ENCODE measurements at places on chromosomes 11 and 22. TPM values are rescaled to one million over a fixed set of nuclear protein-coding genes. Genes with fewer than 3 reads are reported as not detected.

DNA sequence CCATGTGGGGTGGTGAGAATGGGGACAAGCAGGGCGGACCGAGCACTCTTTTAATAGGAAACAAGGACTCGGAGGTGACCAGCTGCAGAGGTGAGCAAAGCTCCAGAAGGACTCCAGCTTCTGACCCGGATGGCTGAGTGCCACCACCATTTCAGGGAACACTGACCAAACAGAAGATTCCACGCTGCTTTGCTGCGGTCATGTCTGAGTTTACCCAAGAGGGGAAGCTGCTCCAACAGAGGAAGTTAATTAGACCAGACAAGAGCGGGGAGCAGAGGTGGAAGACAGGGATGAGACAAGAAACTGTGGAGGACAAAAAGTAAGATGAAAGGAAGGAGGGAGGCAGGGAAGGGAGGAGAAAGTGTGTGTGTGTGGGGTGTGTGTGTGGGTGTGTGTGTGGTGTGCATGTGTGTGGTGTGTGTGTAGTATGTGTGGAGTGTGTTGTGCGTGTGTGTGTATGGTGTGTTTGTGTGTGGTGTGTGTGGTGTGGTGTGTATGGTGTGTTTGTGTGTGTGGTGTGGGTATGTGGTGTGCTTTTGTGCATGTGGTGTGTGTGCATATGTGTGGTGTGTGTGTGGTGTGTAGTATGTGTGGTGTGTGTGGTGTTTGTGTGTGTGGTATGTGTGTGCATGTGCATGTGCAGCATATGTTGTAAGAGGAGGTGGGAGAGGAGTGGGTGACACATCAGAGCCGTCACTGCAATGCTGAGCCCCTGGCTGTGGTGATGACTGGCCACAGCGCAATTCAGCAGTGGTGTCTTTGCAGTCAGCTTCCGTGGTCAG is 82.2 kb upstream of the AKIP1 start:
- DNase-seq: peak; percentile 75
- H3K4me1 ChIP-seq: peaks cover 43% of the 10 kb centered on the region
- H3K27ac ChIP-seq: no peak overlapping the region

The ZNF143 gene
- total RNA-seq: 20.9 TPM

DNA sequence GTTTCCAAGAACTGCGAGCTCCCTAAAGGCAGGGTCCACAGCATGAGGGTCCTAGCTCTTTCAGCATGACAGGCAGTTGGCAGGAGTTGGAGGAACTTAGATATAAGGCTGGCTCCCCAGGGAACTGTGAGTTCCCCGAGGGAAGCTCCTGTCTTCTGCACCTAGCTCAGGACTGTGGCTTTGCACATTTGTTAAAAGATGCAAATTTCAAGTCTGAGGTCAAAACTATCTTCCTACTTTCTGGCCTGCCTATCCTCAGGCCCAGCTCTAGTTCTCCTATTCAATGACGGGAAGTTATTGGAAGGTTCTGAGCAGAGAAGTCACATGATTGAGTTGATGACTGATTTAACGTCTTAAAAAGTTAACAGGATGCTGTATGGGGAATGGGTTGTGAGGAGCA is 11.7 kb upstream of the UCP3 start:
- no peak overlapping the region for H3K27ac ChIP-seq
- H3K27me3 ChIP-seq: no peaks in the 10 kb centered on the region
- H3K4me1 ChIP-seq: peaks cover 17% of the 10 kb centered on the region

DNA sequence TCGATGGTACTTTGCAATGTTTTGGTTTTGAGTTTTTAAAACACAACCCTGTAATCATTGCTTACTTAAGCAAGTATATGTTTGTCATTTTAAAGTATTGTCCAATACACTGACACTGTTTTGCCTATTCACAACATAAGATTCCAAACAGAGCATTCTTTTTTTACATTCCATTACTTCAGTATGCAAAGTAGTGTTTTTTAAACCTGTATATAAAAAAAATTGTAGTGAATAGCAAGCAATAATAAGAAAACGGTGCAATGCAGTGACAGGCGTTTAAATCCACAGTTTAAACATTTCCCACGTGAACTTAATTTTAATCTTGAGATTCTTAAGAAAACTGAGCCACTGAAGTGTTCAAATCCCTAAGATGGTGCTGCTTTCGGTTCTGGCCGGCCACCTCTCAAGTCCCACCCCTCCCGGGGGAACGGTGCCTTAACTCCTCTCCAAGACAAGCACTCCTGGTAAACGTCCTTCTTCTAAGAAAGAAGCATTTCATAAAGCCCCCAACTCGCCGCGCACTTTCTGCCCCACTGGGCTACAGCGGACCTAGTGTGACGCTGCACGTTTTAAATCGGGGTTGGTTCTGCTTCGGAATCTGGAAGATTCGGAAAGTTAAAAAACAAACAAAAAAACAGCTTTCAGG is 2.9 kb downstream of the PGR start:
- H3K36me3 ChIP-seq: no peaks in the 10 kb centered on the region
- peaks cover 56% of the 10 kb centered on the region for H3K27me3 ChIP-seq
- peak overlapping the region; percentile 46 for H3K4me3 ChIP-seq
- DNase-seq: no peak
- H3K27ac ChIP-seq: no peak overlapping the region

DNA sequence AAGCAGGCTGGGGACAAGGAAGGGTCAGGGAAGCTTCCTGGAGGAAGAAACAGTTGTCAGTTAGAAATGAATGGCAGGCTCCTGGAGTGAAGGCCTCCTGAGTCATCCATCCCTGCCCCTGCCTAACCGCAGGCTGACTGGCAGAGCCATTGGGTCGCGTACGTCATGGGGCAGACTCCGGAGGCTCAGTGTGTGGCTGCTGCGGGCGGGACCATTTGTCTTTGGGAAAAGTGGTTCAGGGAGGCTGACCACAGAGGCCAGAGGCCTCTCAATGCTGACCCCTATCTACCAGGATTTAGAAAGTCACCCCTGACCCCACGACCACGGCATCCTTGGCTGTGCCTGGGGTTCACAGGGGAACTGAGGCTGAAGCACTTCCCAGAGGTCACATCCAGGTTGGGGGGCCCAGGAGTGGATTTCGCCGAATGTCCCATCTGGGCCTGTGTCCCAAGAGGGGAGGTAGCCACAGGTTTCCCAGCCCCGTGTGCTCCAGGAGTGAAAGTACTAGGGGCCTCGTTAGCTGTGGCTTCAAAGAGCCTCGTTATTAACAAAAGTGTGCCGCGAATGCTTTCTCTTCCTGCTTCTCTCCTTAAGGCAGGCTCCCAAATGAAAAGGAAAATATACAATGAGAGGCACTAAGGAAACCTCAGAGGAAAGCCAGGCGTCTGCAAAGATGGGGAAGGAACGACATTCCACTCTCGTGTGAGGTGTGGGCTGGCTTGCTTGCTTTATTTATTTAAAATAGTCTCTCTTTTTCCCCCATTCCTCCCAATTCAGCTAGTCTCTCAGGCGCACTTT is 58.9 kb downstream of the FLRT1 start:
- peak overlapping the region; percentile 19 for H3K27ac ChIP-seq
- H3K4me1 ChIP-seq: peaks cover 20% of the 10 kb centered on the region
- H3K27me3 ChIP-seq: peaks cover 56% of the 10 kb centered on the region

DNA sequence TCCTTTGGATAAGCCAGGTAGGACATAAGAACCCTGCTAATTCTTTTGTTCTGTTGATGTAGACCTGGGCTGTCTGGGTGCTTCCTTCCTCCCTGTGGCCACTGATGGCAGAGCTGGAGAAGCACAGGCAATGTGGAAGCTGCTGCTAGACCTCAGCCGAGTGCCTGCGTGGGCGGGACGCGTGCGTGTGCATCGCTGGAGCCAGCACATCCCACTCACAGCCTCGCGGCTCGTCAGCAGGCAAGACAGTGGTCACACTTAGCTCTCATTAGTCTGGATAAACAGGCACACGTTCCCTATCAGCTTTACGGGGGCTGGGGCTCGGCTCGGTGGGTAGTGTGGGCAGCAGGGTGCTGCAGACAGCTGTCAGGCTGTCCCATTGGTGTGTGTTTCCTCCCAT is 155.7 kb downstream of the GRIK4 start:
- no peak overlapping the region for H3K4me3 ChIP-seq
- peak; percentile 42 for DNase-seq
- H3K27ac ChIP-seq: no peak overlapping the region
- peaks cover 6% of the 10 kb centered on the region for H3K4me1 ChIP-seq
- H3K36me3 ChIP-seq: no peaks in the 10 kb centered on the region

- no peak for DNase-seq
- peaks cover 6% of the 10 kb centered on the region for H3K27me3 ChIP-seq
- no peak overlapping the region for H3K27ac ChIP-seq
- no peaks in the 10 kb centered on the region for H3K36me3 ChIP-seq
- no peak overlapping the region for H3K4me3 ChIP-seq
Measured at GRCh38 chr11:120184946-120185705, 25.7 kb upstream of the OAF start.

DNA sequence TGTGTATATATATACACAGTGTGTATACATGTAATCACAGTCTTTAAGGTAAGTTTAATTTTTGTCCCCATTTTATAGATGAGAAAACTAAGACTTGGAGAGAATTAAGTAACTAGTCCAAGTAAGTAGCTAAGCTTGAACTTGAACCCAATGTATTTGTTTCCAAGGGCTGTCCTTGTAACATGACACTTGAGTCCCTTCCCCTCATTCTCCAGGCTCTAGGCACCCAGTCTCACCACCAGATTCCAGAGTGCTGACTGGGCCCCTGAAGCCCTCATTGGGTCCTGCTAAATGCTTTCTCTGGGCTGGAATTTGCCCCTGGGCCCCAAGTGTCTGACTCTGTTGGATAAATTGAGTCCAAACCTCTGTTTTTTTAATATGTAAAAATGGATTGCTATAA is 45.5 kb downstream of the ADM start:
- peaks cover 24% of the 10 kb centered on the region for H3K4me1 ChIP-seq
- peak overlapping the region; percentile 38 for H3K27ac ChIP-seq
- H3K36me3 ChIP-seq: no peaks in the 10 kb centered on the region

GRCh38 chr11:133947321-133947756 is 9.4 kb downstream of the IGSF9B start:
- no peak overlapping the region for H3K27ac ChIP-seq
- no peaks in the 10 kb centered on the region for H3K36me3 ChIP-seq
- no peaks in the 10 kb centered on the region for H3K27me3 ChIP-seq
- peaks cover 42% of the 10 kb centered on the region for H3K4me1 ChIP-seq

GRCh38 chr22:46399251-46400024 is 63.9 kb downstream of the TRMU start:
- H3K4me1 ChIP-seq: no peaks in the 10 kb centered on the region
- H3K27me3 ChIP-seq: no peaks in the 10 kb centered on the region
- no peak for DNase-seq
- no peaks in the 10 kb centered on the region for H3K36me3 ChIP-seq
- no peak overlapping the region for H3K4me3 ChIP-seq

The KRTAP5-8 gene
- not detected for total RNA-seq

GRCh38 chr11:63840356-63841060 is 1.6 kb downstream of the MARK2 start:
- no peaks in the 10 kb centered on the region for H3K36me3 ChIP-seq
- H3K27ac ChIP-seq: no peak overlapping the region
- peaks cover 34% of the 10 kb centered on the region for H3K4me1 ChIP-seq
- peak overlapping the region; percentile 84 for H3K4me3 ChIP-seq

DNA sequence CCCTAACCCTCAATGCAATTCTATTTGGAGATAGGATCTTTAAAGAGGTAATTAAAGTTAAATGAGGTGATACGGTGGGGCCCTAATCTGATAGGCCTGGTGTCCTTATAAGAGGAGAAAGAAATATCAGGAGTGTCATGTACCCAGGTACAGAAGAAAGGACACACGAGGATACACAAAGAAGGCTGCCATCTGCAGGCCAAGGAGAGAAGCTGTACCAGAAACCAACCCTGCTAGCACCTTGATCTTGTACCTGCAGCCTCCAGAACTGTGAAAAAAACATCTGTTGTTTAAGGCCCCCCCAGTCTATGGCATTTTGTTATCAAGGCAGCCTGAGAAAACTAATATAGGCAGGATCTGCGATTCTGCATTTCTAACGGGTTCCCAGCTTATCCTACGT is 44.2 kb downstream of the FBXO7 start:
- no peaks in the 10 kb centered on the region for H3K36me3 ChIP-seq
- no peak overlapping the region for H3K27ac ChIP-seq
- no peaks in the 10 kb centered on the region for H3K4me1 ChIP-seq
- peaks cover 2% of the 10 kb centered on the region for H3K27me3 ChIP-seq
- no peak for DNase-seq

The PGA5 gene
- total RNA-seq: 0.79 TPM

GRCh38 chr11:70278994-70279393 is 8.5 kb downstream of the PPFIA1 start:
- peaks cover 19% of the 10 kb centered on the region for H3K36me3 ChIP-seq
- peaks cover 14% of the 10 kb centered on the region for H3K4me1 ChIP-seq
- no peaks in the 10 kb centered on the region for H3K27me3 ChIP-seq
- H3K27ac ChIP-seq: no peak overlapping the region
- DNase-seq: no peak

DNA sequence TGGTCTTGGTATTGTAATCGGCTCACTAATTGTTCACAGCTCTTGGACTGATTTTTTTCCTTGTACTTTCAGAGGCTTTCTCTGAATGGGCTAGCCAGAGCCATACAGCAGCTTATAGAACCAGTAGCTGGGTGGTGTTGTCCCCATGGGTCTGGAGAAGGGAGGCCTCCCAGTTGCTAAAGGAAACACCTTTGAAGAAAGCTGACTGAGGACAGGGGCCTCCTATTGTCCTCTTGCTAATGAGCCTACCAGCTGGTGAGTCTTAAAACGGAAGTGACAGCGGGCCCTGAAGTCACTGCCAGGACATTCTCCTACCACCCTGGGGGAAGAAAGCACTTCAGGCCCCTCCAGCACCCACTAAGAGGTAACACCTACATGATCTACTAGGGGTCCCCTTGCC is 9.9 kb downstream of the FADS3 start:
- no peaks in the 10 kb centered on the region for H3K27me3 ChIP-seq
- no peak for DNase-seq
- H3K36me3 ChIP-seq: no peaks in the 10 kb centered on the region
- H3K4me3 ChIP-seq: no peak overlapping the region

The GALR3 gene
- total RNA-seq: not detected

DNA sequence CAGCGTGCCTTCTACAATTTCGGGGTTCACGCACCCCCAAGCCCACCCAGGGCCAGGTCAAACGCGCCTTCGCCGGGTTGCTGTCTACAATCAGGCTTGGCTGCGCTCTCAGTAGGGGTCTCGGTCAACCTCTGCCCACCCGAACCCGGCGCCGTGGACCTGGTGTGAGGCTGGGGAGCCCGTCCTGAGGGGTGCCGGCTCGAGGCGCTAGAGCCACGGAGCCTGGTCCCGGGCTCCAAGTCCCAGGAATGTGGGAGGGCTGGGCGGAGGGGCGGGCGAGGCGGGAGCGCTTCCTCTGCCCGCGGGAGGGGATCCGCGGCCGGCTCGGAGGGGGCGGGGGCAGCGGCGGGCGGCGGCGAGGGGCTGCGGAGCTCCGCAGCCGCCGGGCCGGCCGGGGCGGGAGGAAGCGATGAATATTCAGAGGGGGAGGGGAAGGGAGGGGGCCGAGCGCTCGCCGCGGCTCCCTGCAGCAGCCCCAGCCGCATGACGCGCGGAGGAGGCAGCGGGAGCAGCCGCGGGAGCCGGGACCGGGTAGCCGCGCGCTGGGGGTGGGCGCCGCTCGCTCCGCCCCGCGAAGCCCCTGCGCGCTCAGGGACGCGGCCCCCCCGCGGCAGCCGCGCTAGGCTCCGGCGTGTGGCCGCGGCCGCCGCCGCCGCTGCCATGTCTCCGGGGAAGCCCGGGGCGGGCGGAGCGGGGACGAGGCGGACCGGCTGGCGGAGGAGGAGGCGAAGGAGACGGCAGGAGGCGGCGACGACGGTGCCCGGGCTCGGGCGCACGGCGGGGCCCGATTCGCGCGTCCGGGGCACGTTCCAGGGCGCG is at the start of gene PTPRJ:
Gene PTPRJ, plus strand, starts transcription at position 472 of the 819 bp plus-strand sequence. CDS start 354 bp downstream, outside the sequence.
- DNase-seq: peak; percentile 39
- peaks cover 22% of the 10 kb centered on the region for H3K4me1 ChIP-seq
- no peaks in the 10 kb centered on the region for H3K27me3 ChIP-seq
- no peaks in the 10 kb centered on the region for H3K36me3 ChIP-seq
- peak within 1 kb of the TSS; percentile 58 for H3K27ac ChIP-seq
- H3K4me3 ChIP-seq: peak within 1 kb of the TSS; percentile 74

GRCh38 chr11:6733326-6734275 is 38.2 kb downstream of the OR2AG2 start:
- no peaks in the 10 kb centered on the region for H3K27me3 ChIP-seq
- no peak overlapping the region for H3K4me3 ChIP-seq
- H3K27ac ChIP-seq: no peak overlapping the region
- H3K4me1 ChIP-seq: no peaks in the 10 kb centered on the region

The ARHGAP8 gene
- 1.3 TPM for total RNA-seq

All from astrocyte (in vitro differentiated cells and primary cell).